ENCODE measurements at places on chromosomes 1 and 21.

GRCh38 chr21:33308586-33309490 lies 15.9 kb upstream of the IFNAR1 start:
- DNase-seq = peak; percentile 29

DNA sequence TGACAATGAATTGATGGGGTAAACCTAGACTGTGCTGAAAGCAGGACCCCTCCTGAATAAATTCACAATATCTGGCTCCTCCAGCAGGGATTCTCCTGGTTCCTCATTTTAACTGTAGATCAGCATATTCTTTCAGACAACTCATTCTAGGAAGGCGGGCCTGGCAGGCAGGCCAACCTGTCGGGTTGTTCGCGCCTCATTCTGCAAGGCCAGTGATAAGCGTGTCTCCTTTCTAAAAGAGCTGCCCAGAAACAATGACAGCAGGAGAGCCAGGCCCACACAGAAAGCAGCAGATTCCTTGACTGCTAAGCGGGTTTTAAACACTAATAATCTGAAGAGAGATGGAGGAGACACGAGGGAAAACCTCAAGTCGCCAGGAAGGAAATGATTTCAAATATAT lies 70.0 kb downstream of the NTPCR start:
- DNase-seq = no peak

DNA sequence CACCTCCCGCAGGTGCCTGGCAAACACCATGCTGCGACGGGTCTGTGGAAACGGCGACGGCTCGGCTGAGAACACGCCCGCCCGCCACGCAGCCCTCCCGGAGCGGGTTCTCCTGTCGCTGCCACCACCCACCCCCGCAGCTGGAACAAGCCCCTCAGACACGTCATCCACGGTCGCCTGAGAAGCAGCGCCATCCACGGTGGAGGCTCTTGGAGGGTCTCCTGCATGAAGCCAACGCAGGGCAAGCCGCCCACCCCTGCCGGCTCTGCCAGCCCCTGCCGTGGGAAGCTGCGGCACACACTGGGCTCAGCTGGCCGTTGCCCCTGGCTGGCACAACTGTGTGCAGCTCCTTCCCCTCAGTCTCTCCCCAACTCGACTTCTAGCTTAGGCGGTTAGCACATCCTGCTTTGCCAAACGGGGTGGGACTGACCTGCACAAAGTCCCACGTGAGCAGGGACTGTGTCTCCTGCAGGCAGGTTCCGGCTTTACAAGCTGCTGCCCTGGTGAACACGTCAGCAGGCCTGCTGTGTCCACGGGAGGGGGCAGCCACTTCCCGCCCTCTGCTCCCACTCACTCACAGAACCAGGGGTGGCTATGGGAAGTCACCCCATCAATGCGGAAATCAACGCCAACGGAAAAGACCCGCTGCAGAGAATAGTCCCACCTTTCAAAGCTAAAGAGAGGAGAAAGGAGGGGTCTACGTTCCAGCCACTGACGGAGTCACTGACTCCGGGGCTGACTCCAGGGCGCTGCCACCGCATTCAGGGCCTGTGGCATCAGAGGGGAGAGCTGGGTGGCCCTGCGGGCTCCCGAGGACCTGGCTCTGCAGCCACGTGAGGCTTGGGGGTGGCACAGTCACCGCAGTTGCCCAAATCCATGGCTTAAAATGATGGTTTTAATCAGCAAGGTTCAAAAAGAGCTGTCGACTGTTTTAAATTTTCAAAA lies 10.3 kb downstream of the POFUT2 start:
- DNase-seq = no peak

GRCh38 chr1:8742022-8742924 lies 75.2 kb downstream of the RERE start:
- no peak for DNase-seq

- DNase-seq = no peak
Measured at GRCh38 chr1:204814166-204814884, 56.3 kb upstream of the NFASC start.

DNA sequence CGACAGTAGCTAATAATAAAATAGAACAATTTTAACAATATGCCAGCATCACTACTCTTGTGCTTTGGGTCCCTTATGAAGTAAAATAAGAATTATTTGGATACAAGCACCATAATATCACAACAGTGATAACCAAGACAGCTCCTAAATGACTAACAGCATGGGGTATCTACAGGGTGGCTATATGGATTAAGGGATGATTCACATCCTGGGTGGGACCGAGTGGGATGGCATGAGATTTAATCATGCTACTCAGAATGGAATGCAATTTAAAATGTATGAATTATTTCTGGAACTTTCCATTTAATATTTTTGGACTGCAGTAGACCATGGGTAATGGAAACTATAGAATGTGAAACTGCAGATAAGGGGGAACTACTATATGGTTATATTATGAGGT lies 28.1 kb upstream of the B3GALNT2 start:
- no peak for DNase-seq

DNA sequence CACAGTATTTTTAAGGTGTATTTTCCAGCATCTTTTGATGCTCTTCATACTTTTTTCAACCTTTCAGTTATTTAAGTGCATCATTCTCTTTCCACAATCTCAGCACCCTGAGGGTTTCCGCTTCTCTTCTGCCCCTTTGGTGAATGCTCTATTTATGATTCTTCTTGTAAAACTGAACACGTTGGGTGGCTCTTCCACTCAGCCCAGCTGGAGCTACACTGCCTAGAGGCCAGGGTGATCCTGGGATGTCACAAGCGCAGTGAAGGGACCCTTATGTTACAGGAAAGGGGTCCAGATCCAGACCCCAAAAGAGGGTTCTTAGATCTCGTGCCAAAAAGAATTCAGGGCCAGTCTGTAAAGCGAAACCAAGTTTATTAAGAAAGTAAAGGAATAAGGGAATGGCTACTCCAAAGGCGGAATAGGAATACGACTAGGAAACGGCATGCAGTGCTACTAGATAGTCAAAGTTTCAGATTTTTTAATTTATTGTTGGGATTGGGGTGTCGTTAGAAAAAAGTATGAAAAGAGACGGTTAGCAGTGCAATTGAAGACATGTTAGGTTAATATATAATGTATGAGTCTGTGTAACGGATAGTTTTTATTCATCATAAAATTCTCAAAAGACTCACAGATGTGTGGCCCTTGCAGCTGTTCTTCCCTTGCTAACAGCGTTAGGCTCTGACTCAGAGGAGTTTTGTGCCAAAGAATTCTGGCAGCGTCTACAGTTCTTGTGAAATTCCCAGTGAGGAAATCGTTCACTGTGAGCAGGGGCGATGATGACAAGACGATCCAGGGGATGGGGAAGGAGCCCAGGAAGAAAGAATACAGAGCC lies 14.4 kb upstream of the ERVH48-1 start:
- no peak for DNase-seq

DNA sequence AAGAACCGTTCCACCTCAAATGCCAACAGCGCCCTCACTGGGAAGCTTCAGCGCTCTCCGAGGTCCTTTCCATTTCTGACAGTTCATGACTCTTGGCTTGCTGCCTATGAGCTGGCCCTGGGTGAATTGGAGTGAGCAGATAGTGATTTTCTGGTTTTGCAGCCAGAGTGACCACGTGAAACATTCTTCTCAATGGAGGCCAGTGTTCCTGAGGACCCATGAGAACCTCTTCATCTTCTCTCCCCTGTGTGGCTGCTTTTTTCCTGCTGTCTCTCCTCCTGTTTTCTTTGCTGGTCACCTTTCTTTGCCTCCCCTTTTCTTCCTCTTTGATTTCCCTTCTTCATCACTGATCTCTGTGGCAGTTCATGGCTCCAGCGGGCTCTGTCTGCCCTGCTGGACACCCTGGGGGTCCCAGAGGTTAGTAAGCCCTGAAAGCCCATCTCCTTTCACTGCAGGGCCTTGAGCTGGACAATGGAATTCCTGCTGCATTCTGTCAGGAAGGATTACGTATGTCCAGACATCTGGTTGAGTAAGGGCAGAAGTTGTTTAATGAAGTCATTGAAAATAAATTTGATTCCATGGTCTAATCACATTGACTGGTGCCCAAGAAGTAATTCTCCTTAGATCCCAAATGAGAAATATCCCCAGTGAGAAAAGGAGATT lies 29.9 kb downstream of the VASH2 start:
- no peak for DNase-seq

DNA sequence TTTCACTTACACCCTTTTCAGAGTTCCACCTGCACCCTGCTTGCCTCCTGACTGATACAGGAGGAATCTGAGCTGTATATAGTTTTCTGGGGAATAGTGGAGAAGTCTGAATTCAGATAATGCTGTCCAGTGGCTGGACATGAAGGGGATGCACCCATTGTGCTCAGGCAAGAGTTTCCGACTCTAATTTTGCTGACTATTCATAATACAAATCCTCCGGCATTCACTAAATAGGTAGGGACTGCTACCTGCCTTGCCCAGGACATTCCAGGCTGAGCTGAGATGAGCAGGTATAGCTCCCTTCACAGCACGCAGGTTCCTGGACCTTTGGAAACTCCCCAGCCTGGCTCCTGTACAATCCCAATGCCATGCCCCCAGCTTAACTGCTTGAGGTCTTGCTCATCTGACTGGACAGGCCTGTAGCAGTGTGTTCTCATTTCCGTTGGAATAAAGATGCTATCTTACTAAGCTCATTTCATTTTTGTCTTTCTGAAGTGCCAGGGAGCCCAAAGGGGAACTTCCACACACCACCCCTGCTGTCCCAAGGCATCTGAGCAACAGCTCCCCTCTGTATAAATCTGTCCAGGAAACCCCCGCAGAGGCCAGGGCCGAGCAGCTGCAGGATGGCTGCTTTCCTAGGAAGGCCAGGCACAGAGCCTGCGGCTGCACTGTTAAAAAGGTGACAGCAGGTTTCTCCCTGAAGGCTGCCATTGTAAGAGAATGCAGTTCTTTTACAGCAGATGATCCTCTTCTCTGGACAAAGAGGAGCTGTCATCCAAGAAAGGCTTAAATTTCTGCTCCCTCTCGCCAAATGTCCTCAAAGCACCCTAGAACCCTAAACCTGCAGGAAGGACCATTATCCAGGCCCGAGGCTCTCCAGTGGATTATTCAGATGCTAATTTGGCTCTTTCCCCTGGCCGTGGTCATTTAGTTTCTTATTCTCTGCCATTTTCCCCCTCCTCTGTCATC lies 21.7 kb upstream of the VASH2 start:
- DNase-seq = no peak

DNA sequence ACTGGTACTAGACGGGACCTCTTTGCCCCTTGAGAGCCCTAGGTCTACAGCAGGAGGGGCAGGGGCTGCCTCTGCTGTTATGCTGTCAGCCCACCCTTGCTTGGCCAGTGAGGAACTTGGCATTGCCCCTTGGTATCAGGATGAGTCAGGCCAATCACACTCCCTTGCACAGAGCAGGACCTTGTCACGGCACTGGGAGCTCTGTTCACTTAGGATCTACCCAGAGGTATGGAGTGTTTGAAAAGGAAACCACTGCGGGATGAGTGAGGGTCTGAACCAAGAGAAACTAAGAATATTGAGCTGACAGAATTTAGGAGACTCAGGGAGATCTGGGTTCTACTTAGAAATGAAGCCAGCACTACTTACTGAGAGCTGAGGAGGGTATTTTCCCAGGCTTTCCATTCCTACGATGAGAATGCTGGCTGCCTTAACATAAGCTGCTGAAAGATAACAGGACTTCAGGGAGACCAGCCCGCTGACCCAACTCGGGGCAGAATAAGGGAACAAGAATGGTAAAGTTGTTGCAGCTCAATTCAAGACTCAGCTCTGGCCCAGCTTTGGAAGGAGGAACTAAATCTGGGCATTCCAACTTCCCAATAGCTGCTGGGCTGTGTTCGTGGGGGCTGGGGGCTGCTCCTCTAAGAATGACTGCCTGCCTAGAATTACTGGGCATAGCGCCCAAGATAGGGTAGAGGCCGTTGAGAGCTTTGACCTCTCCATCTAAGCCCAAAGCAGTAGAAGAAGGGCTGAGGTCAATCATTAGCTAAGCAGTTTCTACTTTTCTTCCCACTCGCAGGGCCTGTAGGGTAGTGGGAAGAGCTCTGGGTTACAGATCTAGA lies 1.5 kb downstream of the FABP3 start:
- no peak for DNase-seq

GRCh38 chr1:92367496-92367895 lies 68.6 kb downstream of the RPAP2 start:
- DNase-seq = no peak

Data from CD4-positive, alpha-beta T cell treated with Interleukin-15 for 4 hours (primary cell).